Inflammatory macrophage (primary cell): ENCODE measurements at places on chromosomes 1 and 21.
A peak's percentile ranks its signal among the peaks of the same experiment; 100 is the strongest.

- no peak for DNase-seq
Observed at GRCh38 chr1:169595764-169596711, 9.8 kb upstream of the F5 start.

- no peak for DNase-seq
Observed at GRCh38 chr1:91334856-91335255, 69.8 kb downstream of the HFM1 start.

GRCh38 chr1:121516234-121516967 lies 331.6 kb downstream of the SRGAP2C start:
- peak; percentile 85 for DNase-seq

- DNase-seq = peak; percentile 77
Observed at GRCh38 chr1:10965546-10966226, 46.8 kb upstream of the TARDBP start.
